ENCODE measurements at places on chromosomes 7 and 10. TPM values are rescaled to one million over a fixed set of nuclear protein-coding genes. Genes with fewer than 3 reads are reported as not detected.

DNA sequence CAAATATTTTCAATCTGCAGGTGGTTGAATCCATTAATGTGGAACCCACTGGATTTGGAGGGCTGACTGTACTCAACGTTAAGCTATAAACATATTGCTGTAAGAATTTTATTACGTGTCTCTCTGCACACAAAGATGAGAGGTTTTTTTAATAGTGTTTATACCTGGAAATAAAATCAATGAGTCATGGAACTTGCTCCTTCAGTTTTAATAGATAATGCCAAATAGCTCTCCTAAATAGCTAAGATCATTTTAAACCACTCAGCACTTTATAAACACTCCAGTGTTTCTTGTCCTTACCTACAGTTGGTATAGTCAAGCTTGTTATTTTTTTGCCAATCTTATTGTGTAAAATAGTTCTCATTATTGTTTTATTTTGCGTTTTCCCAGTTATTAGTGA is 455.6 kb upstream of the FZD8 start:
- H3K27ac ChIP-seq, result no peak overlapping the region
- no peaks in the 10 kb centered on the region for H3K4me1 ChIP-seq
- no peaks in the 10 kb centered on the region for H3K36me3 ChIP-seq

- H3K27ac ChIP-seq, result no peak overlapping the region
- H3K4me3 ChIP-seq, result no peak overlapping the region
- DNase-seq, result peak; percentile 22
These were observed 234.6 kb upstream of the PITRM1 start for GRCh38 chr10:3407208-3407607.

DNA sequence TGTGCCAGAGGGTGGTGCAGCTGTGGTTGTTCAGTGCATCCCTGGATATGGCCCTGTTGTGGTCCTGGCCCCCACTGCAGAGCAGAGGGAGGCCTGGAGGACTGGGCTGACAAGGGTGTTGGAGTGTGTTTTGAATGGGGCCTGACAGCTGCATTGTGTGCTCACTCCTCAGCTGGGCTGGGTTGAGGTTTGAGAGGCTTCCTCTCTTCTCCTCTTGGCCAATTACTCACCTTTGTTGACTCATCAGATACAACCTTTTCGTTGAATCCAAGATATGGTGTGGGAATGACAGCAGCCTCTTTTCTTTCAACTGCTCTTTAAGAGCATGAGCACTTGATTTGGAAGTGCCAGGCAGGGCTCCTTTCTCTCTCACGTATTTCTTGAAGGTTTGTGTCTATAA is 228.5 kb upstream of the COBL start:
- H3K4me3 ChIP-seq, result no peak overlapping the region
- no peaks in the 10 kb centered on the region for H3K4me1 ChIP-seq
- no peak for DNase-seq
- H3K36me3 ChIP-seq, result no peaks in the 10 kb centered on the region

CNPY1 gene
- not detected for total RNA-seq

DNA sequence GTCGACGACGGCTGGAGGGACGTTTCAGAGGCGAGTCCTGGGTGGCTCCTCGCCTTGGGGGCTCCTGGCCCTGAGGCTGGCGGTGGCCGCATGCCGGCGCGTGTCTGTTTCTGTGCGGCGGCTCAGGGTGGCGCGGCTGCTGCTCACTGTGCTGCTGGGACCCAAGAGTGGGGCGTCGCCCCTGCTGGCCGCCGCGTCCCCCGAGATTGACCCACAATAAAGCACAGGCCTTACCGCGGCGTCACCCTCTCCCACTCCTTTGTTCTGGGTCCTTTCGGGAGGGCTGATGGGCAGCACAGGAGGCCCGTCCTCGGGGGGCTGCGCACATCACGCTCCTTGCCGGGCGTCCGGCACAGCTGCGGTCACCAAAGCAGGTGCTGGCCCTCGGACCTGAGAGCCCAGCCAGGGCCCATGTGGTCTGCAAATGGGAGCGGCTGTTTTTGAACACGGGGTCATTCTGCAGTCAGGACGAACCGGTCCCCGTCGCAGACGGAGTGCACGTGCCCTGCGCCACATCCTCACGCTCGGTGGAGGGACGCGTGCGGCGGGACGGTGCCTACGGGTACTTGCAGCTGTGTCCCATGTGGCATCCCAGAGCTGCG is 19.2 kb downstream of the GET4 start:
- no peaks in the 10 kb centered on the region for H3K27me3 ChIP-seq
- no peak for DNase-seq
- H3K4me1 ChIP-seq, result no peaks in the 10 kb centered on the region
- no peak overlapping the region for H3K4me3 ChIP-seq
- no peaks in the 10 kb centered on the region for H3K36me3 ChIP-seq
- no peak overlapping the region for H3K27ac ChIP-seq
